ENCODE measurements at places on chromosomes 11 and 22.
A peak's percentile ranks its signal among the peaks of the same experiment; 100 is the strongest.

DNA sequence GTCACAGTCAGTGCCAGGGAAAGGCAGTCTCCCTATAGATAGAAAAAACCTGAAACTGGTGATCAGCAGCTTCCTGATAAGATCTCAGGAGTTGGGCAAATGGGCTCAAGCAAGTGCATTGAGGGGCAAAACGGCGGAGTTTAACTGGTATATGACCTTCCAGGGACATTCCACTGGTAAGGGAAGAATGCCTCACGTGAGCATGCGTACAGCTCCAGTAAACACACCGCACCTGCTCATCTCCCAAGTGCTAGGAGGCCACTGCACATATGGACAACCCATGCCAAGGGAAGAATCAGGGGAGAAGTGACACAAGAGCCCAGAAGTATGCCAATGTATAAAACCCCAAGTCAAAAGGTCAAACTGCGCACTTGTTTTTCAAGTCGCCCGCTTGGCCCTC, 11.6 kb downstream of the HEPHL1 start:
- DNase-seq, result no peak

- DNase-seq, result no peak
Observed at GRCh38 chr11:45109400-45109799, 37.0 kb upstream of the PRDM11 start.

- no peak for DNase-seq
Observed at GRCh38 chr22:36085476-36086169, 57.0 kb upstream of the RBFOX2 start.

GRCh38 chr22:36977947-36978660, 41.1 kb downstream of the TST start:
- peak; percentile 92 for DNase-seq

DNA sequence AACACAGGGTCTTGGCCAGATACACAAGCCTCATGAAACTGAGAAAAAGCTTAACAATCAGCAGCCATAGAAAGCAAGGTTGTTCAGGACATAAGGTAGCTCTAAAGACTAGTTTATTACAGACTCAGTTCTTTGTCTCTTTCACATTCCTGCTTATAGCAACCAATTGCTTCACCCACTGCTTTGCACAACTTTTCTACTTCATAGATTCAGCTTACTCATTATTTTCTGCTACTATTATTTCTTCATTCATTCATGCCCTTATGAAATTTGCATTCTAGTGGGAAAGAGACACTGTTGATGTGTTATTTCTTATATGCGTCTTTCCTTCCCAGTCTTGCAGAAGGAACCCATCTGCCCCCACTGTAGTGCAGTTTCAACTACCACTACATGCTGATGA, 4.7 kb downstream of the CCDC34 start:
- DNase-seq, result no peak

- DNase-seq, result no peak
Observed at GRCh38 chr11:68817554-68817953, 24.2 kb downstream of the CPT1A start.

GRCh38 chr22:40482886-40483285, 112.5 kb downstream of the SGSM3 start:
- DNase-seq, result no peak

GRCh38 chr11:19727246-19727645, 14.6 kb downstream of the NAV2 start:
- no peak for DNase-seq

DNA sequence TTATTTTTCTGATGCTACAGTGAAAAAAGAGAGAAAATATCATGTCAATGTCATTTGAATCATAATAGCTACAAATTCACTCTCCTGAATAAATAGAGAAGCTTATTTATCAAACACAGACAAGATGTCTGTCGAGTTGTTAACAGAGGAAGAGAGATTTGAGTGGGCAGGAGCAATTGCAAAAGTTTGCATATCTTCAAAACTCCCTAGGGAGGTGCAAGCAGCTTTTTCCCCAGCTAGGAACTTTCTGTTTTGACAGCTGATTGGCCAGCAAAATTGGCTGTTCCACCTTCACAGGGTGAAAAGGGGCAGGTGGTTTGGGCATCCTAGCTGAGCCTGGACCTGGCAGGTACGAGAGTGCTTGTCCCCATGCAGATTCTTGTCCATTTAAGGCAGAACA, 98.2 kb downstream of the NTM start:
- DNase-seq, result no peak

GRCh38 chr22:46602025-46602424, 18.2 kb upstream of the GRAMD4 start:
- DNase-seq, result no peak
